Osteoblast (primary cell): ENCODE measurements at places on chromosomes 1 and 21. TPM values are rescaled to one million over a fixed set of nuclear protein-coding genes. Genes with fewer than 3 reads are reported as not detected.

The ZNF648 gene
- total RNA-seq = not detected in 2 replicates

The YBEY gene
- total RNA-seq = 12.4 and 18.8 TPM in 2 replicates

The ADORA1 gene
- 4.0 and 9.1 TPM in 2 replicates for total RNA-seq

The PTPN7 gene
- not detected in 2 replicates for total RNA-seq

The NPPB gene
- total RNA-seq = not detected in 2 replicates

The FCGR3A gene
- total RNA-seq = under 0.01 TPM in 1 of 2 replicates, not detected in the other

The SSX2IP gene
- 10.9 TPM in 2 replicates for total RNA-seq

The ERICH3 gene
- not detected in 2 replicates for total RNA-seq

The CLDN17 gene
- total RNA-seq = not detected in 2 replicates
